Hypothalamus (tissue), 51 donors: ENCODE measurements at places on chromosomes 12 and 14.

- no peak for DNase-seq
These were observed 114.8 kb downstream of the SMOC1 start for GRCh38 chr14:69994002-69994401.

GRCh38 chr12:76920172-76921099 is 41.6 kb upstream of the CSRP2 start:
- DNase-seq = no peak

- no peak for DNase-seq
These were observed 242.3 kb downstream of the ANO6 start for GRCh38 chr12:45458238-45458637.

DNA sequence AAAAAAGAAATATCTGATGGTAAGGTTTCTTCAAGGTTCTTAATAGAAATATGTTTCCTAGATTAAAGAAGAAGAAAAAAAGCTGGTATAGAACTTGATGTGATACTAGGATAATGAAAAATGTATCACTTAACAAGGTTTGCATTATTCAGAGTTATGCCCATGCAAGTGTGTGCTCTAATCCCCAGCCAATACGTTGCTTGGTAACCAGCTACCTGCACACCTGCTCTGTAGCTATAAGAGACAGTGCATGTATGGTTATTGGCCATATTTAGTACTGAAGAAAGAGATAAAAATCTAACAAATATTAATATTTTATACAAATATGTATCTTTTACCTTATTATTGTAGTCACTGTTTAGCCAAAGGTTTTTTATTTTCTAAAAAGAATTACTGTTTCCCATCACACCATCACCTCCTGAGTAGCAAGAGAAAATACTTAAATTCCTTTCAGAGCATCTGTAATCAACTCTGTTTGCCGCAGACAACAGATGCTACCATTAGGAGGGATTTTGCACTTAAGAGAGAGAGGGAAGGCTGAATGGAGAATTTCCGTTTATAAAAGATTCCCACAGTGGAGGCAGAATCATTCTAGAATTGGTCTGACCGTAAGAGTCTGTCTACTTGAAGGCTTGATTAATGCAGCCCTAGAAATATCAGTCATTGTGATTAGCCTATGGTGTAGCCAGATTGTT is 115.6 kb downstream of the NEDD1 start:
- no peak for DNase-seq

GRCh38 chr12:131121705-131122405 is 168.1 kb downstream of the ADGRD1 start:
- DNase-seq = no peak

DNA sequence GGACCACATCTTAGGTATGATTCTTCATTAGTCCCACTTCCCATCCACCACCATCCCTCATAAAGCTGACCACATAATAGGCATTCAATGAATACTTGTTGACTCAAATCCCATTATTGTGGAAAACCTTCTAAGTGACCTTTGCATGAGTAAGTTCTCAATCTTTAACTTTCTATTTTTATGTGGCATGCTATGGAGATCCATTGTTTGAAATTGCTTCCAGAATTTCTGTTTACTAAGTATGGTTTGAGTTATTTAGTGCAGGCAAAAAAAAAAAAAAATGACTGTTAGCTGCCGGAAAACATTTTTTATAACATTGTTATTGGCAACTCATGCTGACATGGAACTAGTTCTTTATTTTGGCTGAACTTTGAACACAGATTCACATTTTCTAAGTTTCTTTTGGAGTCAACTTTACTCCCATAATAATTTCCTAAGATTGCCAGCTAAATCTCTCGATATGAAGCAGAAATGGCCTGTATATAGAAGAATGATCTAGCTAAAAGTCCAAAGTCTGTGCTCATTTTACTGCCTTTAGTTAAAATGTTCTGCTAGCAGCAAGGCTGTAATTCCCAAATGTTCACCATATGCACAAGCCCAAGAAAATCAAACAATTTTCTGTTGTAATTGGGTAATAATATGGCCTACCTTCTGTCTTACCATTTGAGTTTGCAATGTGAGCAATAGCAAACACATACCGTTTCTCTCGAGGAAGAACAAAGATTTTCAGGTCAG is 77.9 kb downstream of the PTGER2 start:
- DNase-seq = no peak

DNA sequence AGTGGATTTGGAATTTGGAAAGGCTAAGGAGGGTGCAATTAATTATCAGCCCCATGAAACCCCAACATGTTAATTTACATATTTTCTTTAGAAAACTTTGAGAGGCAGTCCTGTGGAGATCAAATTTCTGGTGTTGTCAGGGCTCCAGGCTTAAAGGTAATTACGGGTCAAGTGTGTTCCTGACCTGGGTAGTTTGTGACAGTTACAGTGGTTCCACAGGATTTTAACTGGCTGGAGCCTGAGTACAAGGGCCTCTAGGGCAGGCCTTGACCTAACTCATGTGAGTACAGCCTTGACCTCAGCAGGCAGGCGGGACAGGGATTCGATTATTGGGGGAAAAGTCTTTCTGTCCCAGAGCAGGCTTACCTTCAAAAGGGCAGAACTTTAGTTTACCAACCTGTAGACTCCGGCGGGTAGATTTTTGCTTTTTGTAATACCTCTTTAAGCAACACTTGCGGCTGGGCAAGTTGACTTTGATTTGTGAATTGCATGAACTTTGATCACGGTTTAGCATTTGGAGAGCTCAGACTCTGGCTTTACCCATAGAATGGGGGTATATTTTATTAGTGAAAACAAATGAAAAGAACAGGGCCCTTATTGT is 8.4 kb upstream of the PPTC7 start:
- DNase-seq = no peak

DNA sequence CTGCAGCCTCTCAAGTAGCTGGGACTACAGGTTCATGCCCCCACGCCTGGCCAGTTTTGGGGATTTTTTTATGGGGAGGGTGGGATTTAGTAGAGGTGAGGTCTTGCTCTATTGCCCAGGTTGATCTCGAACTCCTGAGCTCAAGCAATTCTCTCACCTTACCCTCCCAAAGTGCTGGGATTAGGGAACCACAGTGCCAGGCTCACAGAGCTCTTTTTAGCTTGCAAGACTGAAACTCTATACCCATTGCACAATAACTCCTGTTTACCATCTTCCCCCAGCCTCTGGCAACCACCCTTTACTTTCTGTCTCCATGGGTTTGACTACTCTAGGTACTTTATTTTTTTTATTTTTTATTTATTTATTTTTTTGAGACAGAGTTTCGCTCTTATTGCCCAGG is 25.7 kb upstream of the CDK17 start:
- DNase-seq = no peak
